ENCODE measurements at places on chromosomes 2 and 18. TPM values are rescaled to one million over a fixed set of nuclear protein-coding genes. Genes with fewer than 3 reads are reported as not detected.

Gene DUSP2
- total RNA-seq: 1.3 TPM

Gene CCDC102B
- 3.5 TPM for total RNA-seq

Gene SPP2
- total RNA-seq: not detected

Gene RFTN2
- total RNA-seq: not detected

Gene ELOA2
- total RNA-seq: not detected

Gene MARCO
- 2.4 TPM for total RNA-seq

Gene NEU2
- not detected for total RNA-seq

Gene GREB1
- total RNA-seq: 2.3 TPM

Gene RNU2-63P
- total RNA-seq: 9.1 TPM

Gene ALLC
- not detected for total RNA-seq

Gene FBXO36
- 2.2 TPM for total RNA-seq

Gene FER1L5
- total RNA-seq: not detected

DNA sequence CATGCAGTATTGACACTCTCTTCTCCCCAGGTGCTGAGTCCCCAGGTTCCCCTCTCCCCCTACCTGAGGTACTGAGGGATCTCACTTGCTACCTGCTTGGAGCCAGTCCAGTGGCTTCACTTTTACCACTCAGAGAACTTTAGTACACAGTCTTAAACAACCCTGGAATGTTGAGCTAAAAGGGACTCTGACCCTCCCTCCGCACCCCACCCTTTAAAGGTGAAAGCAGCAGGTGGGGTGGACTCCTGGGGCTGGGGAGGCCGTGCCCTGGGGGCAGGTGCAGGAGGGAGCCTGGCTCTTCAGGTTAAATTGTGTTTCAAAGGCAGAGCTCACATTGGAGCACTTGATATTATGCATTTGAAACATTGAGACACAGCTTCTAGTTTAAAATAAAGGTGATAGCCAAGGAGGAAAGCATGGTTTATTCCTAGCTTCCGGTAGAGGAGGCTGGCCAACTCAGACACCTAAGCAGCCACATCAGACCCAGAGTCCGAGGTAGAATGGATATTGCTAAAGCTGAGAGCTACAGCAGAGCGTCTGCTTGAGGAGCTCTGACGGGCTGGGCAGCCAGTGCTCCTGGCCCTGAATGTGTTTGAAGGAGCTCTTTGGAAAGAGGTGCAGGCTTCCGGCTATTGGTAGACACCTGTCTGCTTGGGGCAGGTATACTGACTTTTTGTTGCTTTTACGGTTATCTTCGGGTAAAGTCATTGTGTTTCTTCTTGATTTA, 196.4 kb downstream of the AGAP1 start:
- H3K4me3 ChIP-seq: no peak overlapping the region
- H3K27me3 ChIP-seq: no peaks in the 10 kb centered on the region
- no peak for DNase-seq
- H3K4me1 ChIP-seq: no peaks in the 10 kb centered on the region
- H3K27ac ChIP-seq: no peak overlapping the region

GRCh38 chr2:27139310-27139709, at the start of gene PRR30:
PRR30 (minus strand) TSS chr2:27139410; CDS start chr2:27138329, 1,081 bp downstream.
- peaks cover 16% of the 10 kb centered on the region for H3K27me3 ChIP-seq
- DNase-seq: no peak
- peaks cover 7% of the 10 kb centered on the region for H3K4me1 ChIP-seq

GRCh38 chr2:3458396-3459184, 60.7 kb downstream of the ADI1 start:
- H3K27me3 ChIP-seq: no peaks in the 10 kb centered on the region
- no peak for DNase-seq
- H3K4me1 ChIP-seq: no peaks in the 10 kb centered on the region
- H3K4me3 ChIP-seq: no peak overlapping the region
- H3K36me3 ChIP-seq: peaks cover 36% of the 10 kb centered on the region

DNA sequence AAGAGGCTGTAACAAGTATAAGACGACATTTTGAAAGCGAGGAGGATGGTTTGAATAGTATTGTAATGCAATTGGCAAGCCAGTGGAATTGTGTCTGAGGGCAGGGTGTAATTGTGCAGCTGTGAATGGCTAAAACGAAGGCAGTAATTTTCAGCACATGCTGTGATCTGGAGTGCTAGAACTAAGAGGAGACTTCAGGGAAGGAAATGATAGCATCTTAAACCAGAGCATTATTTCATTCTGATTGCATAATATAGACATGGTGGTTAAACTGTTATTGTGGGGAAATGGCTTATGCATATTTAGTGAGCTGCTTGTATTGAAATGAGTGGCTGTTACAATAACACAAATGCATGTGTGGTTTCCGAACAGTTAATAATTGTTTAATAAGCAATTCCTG, 36.3 kb downstream of the THSD7B start:
- H3K27ac ChIP-seq: no peak overlapping the region
- H3K27me3 ChIP-seq: peaks cover 15% of the 10 kb centered on the region
- no peak for DNase-seq
- no peaks in the 10 kb centered on the region for H3K36me3 ChIP-seq

DNA sequence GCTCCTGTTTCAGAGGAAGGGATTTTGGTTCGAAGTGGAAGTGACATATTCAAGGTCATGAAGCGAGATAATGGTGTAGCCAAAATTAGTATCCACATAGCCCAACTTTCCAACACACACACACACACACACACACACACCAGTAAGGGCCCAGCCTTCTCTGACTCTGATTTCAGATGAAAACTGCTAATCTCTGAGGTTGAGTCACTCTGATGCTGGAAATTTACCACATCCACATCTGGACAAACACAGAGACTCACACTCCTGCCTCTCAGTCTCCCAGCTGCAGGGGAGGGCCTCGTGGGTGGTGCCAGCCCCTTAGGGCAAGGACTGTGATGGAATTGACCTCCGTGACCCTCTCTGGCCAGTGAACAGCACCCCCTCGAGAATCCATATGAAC, 29.0 kb upstream of the SLC35F6 start:
- H3K27me3 ChIP-seq: peaks cover 17% of the 10 kb centered on the region
- H3K4me3 ChIP-seq: no peak overlapping the region
- H3K36me3 ChIP-seq: no peaks in the 10 kb centered on the region

- peak; percentile 53 for DNase-seq
- peaks cover 20% of the 10 kb centered on the region for H3K36me3 ChIP-seq
- H3K27me3 ChIP-seq: no peaks in the 10 kb centered on the region
- H3K4me3 ChIP-seq: peak overlapping the region; percentile 23
- H3K4me1 ChIP-seq: peaks cover 25% of the 10 kb centered on the region
- H3K27ac ChIP-seq: peak overlapping the region; percentile 63
Measured at GRCh38 chr2:226892729-226893128, 56.9 kb downstream of the RHBDD1 start.

DNA sequence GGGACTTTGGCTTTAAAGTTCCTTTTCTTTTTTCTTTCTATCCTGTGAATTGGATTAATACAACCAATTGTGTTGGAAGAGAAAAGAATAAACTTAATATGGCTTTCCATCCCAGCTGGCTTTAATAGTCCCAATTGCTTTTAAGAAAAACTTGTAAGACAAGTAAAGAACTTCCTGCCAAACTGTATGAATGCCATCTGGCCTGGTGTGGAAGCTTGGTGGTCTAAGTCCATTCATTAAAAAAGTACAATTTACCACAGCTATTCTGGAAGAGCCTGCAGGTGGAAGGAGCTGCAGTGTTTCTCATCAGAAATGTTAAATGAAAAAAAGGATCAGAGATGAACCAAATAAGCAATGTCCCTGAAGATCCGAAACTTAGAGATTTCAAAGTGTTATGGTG, 103.9 kb downstream of the KLHL14 start:
- H3K36me3 ChIP-seq: no peaks in the 10 kb centered on the region
- peaks cover 32% of the 10 kb centered on the region for H3K27me3 ChIP-seq
- DNase-seq: no peak
- H3K4me3 ChIP-seq: no peak overlapping the region
- H3K4me1 ChIP-seq: no peaks in the 10 kb centered on the region
- H3K27ac ChIP-seq: no peak overlapping the region

- H3K36me3 ChIP-seq: no peaks in the 10 kb centered on the region
- H3K27ac ChIP-seq: no peak overlapping the region
- H3K27me3 ChIP-seq: no peaks in the 10 kb centered on the region
- H3K4me3 ChIP-seq: no peak overlapping the region
- DNase-seq: no peak
Measured at GRCh38 chr2:44778221-44778654, 163.3 kb upstream of the SIX3 start.

GRCh38 chr2:66957198-66957597, 439.9 kb upstream of the ETAA1 start:
- H3K4me3 ChIP-seq: no peak overlapping the region
- no peaks in the 10 kb centered on the region for H3K27me3 ChIP-seq
- no peaks in the 10 kb centered on the region for H3K36me3 ChIP-seq
- peak; percentile 44 for DNase-seq
- H3K27ac ChIP-seq: peak overlapping the region; percentile 81
- peaks cover 22% of the 10 kb centered on the region for H3K4me1 ChIP-seq

DNA sequence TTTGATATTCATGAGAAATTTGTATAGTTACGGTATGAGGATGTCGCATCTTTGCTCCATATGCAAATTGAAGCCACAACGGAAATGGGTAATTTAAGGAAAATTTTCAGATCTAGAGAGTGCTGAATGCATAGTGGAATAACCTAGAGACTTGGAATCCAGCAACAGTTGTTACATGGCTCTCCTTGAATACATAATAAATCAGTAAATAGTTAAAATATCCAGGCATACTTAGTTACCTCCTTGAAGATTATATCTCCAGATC, 5.4 kb downstream of the REG1A start:
- H3K27me3 ChIP-seq: no peaks in the 10 kb centered on the region
- H3K4me1 ChIP-seq: no peaks in the 10 kb centered on the region
- no peak for DNase-seq
- no peak overlapping the region for H3K4me3 ChIP-seq
- H3K36me3 ChIP-seq: no peaks in the 10 kb centered on the region

DNA sequence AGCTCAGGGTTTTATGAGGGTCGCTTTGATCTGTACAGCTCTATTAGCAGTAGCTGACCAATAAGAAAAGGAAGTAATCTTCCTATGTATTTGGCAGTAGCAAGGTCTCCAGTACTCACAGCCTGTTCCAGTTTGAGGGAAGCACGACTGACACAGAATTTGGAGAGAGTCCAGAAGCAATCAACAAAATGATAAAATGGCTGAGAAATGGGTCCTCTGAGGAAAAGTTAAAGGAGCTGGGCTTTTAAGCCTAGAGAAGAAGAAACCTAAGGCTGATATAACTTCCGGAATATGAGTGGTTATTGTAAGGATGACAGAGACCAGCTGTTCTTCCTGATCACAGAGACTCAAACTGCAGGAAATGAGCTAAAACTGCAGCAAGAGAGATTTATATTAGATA, 382.8 kb downstream of the GPD2 start:
- H3K4me3 ChIP-seq: no peak overlapping the region
- H3K4me1 ChIP-seq: no peaks in the 10 kb centered on the region
- peaks cover 6% of the 10 kb centered on the region for H3K36me3 ChIP-seq
- no peaks in the 10 kb centered on the region for H3K27me3 ChIP-seq
- no peak for DNase-seq

DNA sequence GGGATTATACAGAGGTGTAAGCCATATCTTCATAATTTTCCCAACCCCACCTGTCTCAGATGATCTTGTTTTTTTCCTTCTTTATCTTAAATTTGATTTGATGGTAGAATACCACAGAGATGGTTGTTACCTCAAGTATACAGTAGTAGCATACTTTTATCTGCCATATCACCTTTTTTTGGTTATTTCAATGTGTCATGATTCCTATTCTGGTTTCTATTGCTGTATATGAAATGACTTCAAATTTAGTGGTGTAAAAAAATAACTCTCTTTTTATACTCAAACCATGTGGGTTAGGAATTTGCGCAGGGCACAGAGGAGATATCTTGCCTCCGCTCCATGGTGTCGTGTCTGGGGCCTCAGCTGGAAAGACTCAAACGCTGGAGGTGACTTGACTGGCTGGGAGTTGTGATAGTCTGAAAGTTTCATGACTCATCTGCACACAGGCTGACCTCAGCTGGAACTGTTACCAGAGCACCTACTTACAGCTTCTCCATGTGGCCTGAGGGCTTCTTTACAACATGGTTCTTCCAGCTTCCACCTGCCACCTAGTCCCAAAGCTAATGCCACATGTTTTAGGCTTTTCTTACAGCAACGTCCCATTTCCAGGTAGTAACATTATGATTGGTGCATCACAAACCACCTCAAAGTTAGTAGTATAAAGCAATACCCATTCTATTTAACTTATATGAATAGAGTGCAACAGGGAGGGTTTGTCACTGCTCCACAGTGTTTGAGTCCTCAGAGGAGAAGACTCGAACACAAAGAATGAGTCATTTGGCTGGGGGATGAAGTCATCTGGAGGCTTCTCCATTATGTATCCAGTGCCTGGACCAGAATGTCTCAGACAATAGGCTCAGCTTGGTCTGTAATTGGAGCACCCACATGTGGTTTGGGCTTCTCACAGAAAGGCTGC, 82.3 kb upstream of the XPO1 start:
- H3K27me3 ChIP-seq: no peaks in the 10 kb centered on the region
- H3K4me1 ChIP-seq: peaks cover 9% of the 10 kb centered on the region
- peak; percentile 86 for DNase-seq
- H3K27ac ChIP-seq: peak overlapping the region; percentile 25

DNA sequence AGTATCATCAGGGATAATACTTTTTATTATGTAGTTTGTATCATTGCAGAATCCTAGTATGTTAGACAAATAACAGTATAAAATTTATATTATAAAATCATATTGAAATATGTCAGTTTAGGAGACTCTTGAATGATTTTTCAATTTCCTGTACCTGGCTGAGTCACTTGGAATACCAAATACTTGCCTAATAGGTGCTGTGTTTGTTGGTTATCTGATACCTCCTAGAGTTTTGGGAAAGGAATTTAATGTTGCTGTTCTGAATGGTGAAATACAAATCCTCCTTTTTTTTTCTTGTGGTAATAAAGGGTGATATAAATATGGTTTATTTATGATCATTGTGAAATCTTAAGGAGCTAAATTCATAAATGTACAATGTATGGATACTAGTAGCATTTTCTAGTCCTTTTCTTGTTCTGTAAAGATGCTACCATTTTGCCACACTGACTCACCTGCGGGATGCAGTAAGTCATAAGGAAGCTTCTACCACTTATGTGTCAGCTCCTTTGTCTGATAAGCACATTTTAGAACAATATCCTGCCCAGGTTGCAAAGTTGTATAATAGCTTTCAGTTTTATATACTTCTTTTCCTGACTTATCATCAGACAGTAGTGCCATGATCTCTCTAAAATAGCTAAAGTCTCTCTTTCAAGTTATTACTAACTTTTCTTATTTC, 465.5 kb downstream of the XIRP2 start:
- peaks cover 19% of the 10 kb centered on the region for H3K27me3 ChIP-seq
- no peaks in the 10 kb centered on the region for H3K36me3 ChIP-seq
- H3K4me1 ChIP-seq: no peaks in the 10 kb centered on the region
- H3K4me3 ChIP-seq: no peak overlapping the region
- no peak overlapping the region for H3K27ac ChIP-seq

GRCh38 chr2:65261676-65262075, 34.0 kb downstream of the ACTR2 start:
- H3K4me3 ChIP-seq: no peak overlapping the region
- DNase-seq: no peak
- no peaks in the 10 kb centered on the region for H3K27me3 ChIP-seq
- peaks cover 78% of the 10 kb centered on the region for H3K36me3 ChIP-seq

Measured in MCF 10A (cell line).